ENCODE measurements at places on chromosomes 1 and 21. TPM values are rescaled to one million over a fixed set of nuclear protein-coding genes. Genes with fewer than 3 reads are reported as not detected.
A peak's percentile ranks its signal among the peaks of the same experiment; 100 is the strongest.

- no peak for DNase-seq
These were observed 48.3 kb upstream of the ARTN start for GRCh38 chr1:43885279-43885801.

DNA sequence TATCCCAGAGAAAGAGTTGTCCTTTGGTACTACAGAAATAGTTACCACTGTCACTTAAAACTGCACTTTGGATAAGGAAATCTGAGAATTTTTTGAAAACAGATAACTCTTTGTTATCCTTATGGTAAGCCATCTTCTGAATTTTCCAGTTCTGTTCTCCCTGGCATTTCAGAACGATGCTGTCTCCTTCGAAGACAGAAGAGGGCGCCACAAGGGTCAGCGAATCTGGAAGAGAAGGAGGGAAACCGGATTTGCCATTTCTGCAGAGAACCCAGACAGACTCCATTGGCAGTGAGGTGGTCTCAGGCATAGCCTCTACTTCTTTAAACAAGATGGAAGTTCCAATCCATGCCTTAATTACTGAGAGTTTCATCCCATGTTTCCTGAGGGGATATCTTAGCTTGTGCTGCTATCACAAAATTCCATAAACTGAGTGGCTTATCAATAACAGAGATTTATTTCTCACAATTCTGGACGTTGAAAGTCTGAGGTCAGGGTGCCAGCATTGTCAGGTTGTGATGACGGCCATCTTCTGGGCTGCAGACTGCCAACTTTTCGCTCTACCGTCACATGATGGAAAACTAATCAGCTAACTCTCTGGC, 6.4 kb downstream of the FCRL2 start:
- DNase-seq: no peak

Gene REN
- total RNA-seq: not detected

- peak; percentile 82 for DNase-seq
These were observed at the start of gene CIART for GRCh38 chr1:150281758-150282557. Gene CIART (plus strand): TSS chr1:150282554. CDS start chr1:150283268, 714 bp downstream.

- DNase-seq: no peak
These were observed 878 bp downstream of the OR11L1 start for GRCh38 chr1:247840818-247841217.

Gene CR1
- 1.5 TPM for total RNA-seq

DNA sequence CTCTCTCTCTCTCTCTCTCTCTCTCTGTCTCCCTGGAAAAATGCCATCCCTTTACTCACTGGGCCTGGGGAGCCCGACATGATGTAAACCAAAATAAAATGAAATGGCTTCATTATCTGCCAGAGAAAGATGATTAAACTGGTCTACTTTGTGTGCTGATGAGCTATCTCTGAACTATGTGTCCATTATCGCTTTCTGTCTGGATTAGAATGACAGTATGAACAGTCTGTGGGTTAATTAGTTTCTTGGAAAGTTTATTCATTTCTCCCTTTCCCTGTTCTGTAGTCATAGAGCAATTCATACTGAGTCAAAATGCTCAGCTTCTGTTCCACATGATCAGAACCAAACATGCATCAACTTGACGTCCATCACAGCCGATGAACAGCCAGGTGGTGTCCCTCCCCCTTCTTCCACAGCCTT, 72.4 kb upstream of the KCND3 start:
- DNase-seq: no peak

Gene OR2L13
- not detected for total RNA-seq

DNA sequence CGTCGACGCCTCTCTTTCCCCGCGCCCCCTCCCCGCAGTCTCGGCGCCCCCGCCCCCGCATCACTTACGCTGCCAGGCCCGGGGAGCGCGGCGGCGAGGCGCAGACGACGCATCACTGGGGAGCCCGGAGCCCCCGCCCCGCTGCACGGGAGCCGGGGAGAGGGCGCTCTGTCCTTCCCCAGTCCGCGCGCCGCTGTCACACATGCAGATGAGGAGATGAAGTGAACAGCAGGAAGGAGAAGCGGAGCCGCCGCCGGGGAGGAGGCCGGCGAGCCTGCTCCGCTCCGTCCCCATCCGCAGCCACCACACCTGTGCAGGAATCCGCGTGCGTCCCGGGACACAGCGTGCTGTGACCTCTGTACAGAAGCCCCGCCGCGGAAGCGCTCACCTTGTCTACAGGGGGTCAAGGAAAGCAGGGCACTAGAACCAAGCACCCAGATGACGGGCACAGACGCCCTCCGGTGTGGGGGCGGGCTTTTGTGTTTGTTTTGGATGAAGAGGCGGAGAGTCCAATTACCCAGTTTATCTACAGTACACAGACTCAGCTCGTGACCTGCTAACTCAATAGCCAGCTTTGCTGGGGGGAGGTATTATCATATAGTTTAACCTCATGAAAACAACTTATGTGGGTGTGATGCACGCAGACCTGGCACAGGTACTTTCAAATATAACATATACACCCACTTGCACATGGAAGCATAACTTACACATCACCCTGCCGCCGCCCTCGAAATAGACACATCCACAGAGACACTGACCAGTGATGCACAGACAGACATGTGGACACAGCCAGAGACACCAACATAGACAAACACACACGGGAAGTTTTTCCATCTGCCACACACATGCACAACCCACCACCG, 12.4 kb downstream of the KLHDC8A start:
- peak; percentile 45 for DNase-seq

GRCh38 chr1:65512383-65512782, 91.9 kb downstream of the LEPR start:
- DNase-seq: no peak

DNA sequence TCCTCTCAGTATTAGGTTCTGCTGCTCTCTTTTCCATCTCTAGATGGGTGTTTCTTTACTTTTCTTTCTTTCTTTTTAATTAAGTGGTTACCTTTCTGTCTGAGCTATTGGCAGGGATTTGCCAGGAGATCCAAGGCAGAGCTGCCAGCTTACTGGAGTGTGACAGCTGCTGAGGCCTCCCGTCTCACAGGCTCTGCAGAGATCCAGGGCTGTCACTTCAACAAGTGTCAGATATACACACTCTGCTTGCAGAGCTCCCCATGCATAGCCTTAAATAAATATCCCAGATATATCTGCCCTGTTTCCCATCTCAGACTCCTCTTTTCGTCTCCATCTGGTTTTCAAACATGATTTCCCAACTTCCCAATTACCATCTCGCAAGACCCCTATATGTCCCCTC, 124.3 kb downstream of the NOS1AP start:
- no peak for DNase-seq

DNA sequence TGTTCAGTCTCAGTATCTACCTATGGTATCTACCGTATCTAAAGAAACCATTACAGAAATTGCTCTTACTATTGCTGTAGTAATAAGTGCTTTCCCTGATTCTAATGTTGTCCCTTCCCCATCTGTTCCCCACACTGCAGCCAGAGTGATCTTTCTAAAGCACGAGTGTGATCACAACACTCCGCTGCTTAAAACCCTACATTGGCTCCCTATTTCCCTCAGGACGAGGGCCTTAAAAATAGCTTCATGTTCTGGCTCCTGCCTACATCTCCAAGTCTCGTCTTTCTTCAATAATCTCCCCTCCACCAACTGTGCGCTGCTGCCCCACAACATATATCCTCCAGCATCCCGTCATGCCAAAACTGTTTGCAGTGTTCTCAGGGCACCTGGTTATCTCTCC, 150.6 kb downstream of the SDCCAG8 start:
- DNase-seq: no peak

GRCh38 chr1:47465605-47466004, 27.8 kb downstream of the FOXD2 start:
- no peak for DNase-seq

DNA sequence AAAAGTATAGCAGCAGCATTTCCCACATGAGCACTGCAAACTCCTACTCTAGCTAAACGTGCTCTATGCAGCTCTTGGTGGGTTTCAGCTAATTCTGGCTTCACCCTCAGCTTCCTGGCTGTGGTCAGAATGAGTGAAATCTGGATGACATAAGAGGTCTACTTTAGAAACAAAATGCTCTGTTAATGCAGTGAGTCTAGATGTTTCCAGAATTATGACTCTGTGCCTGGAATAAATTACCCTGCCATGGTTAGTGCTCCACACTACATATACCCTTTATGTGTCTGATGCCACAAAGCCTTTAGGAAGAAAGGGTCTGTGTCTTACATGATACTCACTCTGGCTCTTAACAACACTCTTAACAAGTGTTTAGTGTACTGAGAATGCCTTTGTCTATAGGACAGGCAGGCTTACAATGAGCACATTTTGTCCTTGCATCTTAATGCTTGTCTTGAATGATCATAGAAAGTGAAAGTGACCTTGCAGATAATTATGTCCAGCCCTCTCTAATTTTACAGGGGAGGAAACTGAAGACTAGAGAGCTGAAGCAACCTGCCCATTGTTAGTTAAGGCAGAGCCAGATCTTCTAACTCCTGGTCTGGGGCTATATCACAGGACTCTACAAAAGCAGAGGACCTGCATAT, 9.2 kb downstream of the S100A10 start:
- no peak for DNase-seq

GRCh38 chr1:39410915-39411436, 80.5 kb upstream of the BMP8A start:
- DNase-seq: peak; percentile 82

All from transverse colon (tissue), 4 donors.